ENCODE measurements at places on chromosomes 13 and 19. TPM values are rescaled to one million over a fixed set of nuclear protein-coding genes. Genes with fewer than 3 reads are reported as not detected.
A peak's percentile ranks its signal among the peaks of the same experiment; 100 is the strongest.

- no peak overlapping the region for H3K4me3 ChIP-seq
- DNase-seq = no peak
- H3K27me3 ChIP-seq = no peaks in the 10 kb centered on the region
- H3K27ac ChIP-seq = no peak overlapping the region
- no peaks in the 10 kb centered on the region for H3K36me3 ChIP-seq
These were observed 1080.9 kb downstream of the SLITRK5 start for GRCh38 chr13:88752041-88752440.

DNA sequence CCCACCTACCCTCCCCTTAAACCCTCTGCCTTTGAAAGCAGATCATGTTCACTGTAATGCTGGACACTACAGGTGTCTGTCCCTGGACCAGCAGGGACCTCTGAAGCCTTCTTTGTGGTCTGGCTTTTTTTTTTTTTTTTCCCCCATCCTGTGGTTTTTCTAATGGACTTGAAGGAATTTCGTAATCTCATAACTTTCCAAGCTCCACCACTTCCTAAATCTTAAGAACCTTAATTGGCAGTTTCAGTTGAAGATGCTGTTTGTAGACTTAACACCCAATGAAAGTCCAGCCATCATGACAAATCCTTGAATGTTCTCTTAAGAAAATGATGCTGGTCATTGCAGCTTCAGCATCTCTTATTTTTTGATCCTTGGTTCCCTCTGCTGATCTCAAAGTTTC, 45.0 kb upstream of the LRCH1 start:
- no peaks in the 10 kb centered on the region for H3K27me3 ChIP-seq
- H3K4me1 ChIP-seq = no peaks in the 10 kb centered on the region
- no peaks in the 10 kb centered on the region for H3K36me3 ChIP-seq
- no peak overlapping the region for H3K4me3 ChIP-seq

- no peaks in the 10 kb centered on the region for H3K36me3 ChIP-seq
- H3K4me1 ChIP-seq = no peaks in the 10 kb centered on the region
- H3K27ac ChIP-seq = peak overlapping the region; percentile 100
- H3K27me3 ChIP-seq = no peaks in the 10 kb centered on the region
- H3K4me3 ChIP-seq = peak overlapping the region; percentile 68
These were observed 638 bp downstream of the USPL1 start for GRCh38 chr13:30618186-30618929.

DNA sequence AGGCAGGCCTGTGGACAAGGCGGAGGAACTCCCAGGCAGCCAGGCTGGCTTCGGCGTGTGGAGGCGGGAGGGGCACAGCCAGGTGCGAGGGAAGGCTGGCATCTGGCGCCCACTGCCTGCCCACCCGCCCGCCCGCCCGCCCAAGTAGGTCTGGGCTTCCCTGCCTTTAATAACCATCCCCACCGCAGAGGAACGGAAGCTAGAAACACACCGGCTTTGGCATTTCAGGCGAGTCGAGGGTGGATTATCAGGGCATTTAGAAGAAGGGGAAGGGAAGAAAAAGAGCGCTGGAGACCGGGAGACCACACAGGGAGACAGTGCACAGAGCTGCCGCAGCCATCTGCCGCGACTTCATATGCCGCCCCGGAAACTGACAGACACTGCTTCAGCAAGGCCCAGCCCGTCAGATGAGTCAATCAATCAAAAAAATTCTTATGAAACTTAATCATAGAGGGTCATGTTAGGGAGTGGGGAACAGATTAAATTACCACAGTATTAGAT, 199.7 kb downstream of the TSHZ3 start:
- H3K27me3 ChIP-seq = no peaks in the 10 kb centered on the region
- no peaks in the 10 kb centered on the region for H3K4me1 ChIP-seq
- no peak for DNase-seq
- no peaks in the 10 kb centered on the region for H3K36me3 ChIP-seq
- no peak overlapping the region for H3K27ac ChIP-seq

B3GNT3 gene
- not detected for total RNA-seq

DNA sequence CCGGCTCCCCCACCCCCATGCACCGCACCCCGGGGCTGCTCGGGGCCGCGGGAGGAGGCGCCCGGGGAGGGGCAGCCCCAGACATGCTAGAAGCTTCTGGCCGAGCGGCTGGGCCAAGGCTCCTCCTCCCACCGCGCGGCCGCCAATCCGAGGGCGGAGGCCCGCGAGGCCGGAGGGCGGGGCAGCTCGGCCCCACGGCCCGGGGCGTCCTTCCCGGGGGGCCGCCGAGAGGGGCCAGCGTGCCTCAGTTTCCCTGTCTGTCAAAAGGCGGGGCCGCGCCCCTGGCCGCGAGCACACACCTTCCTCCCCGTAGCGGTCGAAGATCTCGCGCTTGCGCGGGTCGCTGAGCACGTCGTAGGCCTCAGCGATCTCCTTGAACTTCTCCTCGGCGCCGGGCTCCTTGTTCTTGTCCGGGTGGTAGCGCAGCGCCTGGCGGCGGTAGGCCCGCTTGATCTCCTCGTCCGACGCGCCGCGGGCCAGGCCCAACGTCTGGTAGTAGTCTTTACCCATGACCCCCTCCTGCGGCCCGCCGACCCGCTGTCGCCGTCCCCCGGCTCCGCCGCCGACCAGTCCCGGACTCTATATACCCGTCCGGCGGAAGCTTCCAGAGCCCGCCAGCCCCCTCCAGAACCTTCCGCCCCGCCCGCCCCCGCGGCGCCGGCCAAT, at the start of gene DNAJB1:
TSS of gene DNAJB1 (minus strand) at position 558 of the 666 bp plus-strand sequence. CDS start at position 510, 48 bp downstream.
- H3K27me3 ChIP-seq = no peaks in the 10 kb centered on the region
- H3K27ac ChIP-seq = peak within 1 kb of the TSS; percentile 99
- H3K4me3 ChIP-seq = peak within 1 kb of the TSS; percentile 100
- no peaks in the 10 kb centered on the region for H3K4me1 ChIP-seq

DNA sequence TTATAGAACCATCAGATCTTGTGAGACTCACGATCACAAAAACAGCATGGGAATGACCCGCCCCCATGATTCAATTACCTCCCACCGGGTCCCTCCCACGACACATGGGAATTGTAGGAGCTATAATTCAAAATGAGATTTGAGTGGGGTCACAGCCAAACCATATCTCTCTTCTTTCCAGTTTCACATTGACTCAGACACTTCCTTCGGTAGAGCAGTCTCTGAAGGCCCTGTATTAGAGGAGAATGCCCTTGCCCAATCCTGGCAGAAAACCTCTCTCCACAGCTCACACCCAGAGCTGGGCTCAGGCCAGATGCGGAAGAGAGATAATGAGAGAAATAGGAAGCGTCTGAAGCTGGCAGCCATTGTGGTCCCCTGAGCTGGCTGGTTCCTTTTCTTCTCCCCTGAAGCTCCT, 72.4 kb upstream of the CLDN10 start:
- DNase-seq = no peak
- H3K27me3 ChIP-seq = no peaks in the 10 kb centered on the region
- no peaks in the 10 kb centered on the region for H3K36me3 ChIP-seq
- no peak overlapping the region for H3K27ac ChIP-seq
- no peak overlapping the region for H3K4me3 ChIP-seq
- H3K4me1 ChIP-seq = no peaks in the 10 kb centered on the region

All from uterus (tissue), 4 donors.